ENCODE measurements at places on chromosomes 13 and 19.

DNA sequence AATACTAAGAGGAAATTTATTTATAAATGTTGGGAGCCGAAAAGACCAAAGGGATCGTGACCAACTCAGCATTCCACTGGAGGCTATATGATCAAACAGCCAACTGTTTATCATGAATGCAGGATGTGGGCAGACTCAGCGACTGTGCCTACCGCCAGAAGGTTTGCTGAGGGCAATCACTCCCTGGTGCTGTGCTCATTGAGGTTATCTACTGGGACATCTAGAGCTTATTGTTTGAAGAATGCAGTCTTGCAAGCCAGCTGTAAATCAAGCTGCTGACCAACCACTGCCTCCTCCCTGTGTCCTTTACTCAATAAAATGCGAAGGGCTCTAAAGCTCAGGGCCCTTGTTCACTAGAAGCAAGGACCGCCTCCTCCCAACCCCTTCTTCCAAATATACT, 8.5 kb upstream of the XPO4 start:
- no peak for DNase-seq

DNA sequence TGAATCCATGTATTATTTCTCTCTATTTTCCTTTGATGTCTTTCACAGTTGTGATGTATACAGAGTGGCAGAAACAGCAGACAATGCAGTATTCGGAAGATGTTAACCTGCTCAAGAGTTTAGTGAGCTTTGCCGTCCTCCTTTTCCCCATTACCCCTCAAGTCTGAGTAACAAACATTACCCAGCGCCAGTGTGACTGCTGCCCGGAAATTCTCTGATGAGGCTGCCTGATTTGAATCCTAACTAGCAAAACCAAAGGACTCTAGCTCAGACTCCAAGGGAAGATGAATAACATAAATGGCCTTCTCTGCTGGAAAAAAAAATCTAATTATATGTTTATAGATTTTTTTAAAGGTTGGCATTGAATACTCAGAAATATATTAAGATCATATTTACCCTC, 247.3 kb upstream of the SOX21 start:
- DNase-seq, result no peak

- DNase-seq, result no peak
These were observed 703.7 kb downstream of the UQCRFS1 start for GRCh38 chr19:28509079-28509895.

GRCh38 chr19:21323000-21323399, 6.2 kb downstream of the ZNF708 start:
- DNase-seq, result no peak

DNA sequence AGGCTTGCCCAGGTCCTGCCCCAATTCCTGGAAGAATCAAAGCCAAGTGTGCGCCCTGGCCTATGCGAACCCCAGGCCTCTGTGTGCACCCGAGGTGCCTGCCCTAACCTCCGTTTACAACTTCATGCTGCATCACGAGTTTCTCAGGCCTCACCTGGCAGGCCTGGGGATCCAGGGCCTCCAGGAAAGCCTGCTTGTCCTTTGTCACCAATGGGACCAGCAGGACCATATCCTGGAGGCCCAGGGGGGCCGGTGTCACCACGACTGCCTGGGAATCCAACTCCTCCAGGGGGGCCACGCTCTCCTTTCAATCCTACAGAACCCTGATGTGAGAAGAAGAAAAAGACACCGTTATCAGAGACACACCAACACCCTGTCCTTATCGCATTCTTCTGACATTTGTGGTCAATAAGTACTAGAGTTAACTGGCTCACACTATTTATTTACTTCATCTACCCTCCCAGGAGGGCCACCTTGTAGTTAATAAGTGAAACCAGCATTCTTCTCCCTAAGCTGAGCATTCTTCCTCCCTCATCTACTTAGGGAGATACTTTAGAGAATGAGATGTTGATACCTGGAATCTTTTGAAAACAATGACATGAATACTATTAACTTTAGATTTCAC, 120.6 kb downstream of the COL4A1 start:
- DNase-seq, result no peak

DNA sequence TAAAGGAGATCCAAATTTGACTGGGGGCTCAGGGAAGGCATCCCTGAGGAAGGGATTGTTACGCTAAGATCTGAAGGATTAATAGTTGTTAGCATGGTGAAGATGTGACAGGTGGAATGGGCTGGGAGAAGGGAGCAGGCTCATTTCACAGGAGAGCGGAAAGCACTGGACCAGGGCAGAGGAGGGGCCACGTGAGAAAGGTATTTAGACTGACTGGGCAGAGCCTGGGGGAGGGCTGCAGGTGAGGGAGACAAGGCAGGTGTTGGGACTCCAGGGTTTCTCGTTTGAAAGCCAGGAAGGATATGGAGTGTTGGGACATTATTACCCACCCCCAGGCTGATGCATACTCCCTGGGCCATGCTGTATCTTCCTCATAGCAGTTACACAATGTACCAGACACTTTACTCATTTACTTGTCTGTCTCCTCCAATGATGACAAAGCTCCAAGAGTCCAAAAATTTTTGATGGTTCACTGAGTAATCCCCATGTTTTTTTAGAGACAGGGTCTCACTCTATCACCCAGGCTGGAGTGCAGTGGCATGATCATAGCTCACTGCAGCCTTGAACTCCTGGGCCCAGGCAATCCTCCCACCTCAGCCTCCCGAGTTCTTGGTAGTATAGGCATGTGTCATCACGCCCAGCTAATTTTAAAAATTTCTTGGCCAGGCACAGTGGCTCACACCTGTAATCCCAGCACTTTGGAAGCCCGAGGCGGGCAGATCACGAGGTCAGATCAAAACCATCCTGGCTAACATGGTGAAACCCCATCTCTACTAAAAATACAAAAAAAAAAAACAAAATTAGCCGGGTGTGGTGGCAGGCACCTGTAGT, 2.3 kb downstream of the TRAPPC6A start:
- no peak for DNase-seq

DNA sequence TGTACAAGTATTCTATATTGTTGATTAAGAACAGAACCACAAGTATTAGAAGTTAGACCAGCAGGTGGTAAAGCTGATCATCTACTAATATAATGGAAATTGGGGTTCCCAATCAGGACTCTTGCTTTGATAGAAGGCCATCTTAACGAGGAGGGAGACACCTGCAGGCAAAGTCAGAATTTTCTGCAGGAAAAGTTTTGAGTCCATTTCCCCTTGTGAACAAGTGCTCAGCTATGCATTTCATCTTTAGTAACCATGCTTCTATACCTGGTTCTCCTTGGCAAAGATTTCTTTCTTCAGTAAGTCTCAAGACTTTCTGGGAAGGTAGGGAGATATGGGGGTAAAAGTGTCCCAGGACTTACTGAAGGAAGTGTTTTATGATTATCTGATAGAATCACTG, 36.1 kb upstream of the USPL1 start:
- no peak for DNase-seq

GRCh38 chr13:73222627-73223305, 164.0 kb downstream of the KLF5 start:
- no peak for DNase-seq

DNA sequence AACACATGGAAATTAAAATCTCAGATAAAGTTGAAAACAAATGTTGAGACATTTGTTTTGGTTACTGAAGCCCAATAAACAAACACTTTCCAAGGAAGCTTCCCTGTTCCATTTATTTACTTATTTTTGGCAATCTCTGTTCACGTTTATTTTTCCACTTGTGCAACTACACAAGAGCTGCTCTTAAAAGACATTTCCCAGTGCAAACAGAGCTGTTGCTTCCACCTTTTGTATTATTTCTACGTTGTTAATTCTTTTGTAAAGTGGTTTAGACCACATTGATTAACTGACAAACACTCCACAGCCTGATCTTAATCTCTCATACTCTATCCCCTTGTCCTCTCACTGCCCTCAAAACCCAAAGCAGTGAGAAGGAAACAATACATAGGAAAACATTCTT, 757.6 kb downstream of the LIG4 start:
- DNase-seq, result no peak

GRCh38 chr13:50220938-50221337, 205.7 kb downstream of the KCNRG start:
- DNase-seq, result no peak

DNA sequence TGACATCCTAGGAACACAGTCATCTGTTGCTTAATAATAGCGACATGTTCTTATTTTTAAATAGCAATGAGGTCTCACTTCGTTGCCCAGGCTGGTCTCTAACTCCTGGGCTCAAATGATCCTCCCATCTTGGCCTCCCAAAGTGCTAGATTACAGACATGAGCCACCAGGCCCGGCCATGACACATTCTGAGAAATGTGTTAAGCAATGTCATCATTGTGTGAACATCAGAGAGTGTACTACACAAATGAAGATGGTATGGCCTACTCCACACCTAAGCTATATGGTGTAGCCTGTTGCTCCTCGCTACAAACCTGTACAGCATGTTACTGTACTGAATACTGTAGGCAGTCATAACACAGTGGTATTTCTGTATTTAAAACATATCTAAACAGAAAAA, 24.6 kb upstream of the GARRE1 start:
- DNase-seq, result no peak

- DNase-seq, result no peak
These were observed 134.8 kb downstream of the LACC1 start for GRCh38 chr13:44014501-44014900.

- DNase-seq, result no peak
These were observed 344.6 kb downstream of the DNAJC15 start for GRCh38 chr13:43368003-43368402.

Data from stimulated activated CD4-positive, alpha-beta T cell treated with anti-CD3 and anti-CD28 coated beads, Interleukin-12 subunit alpha, Interleukin-12 subunit beta, amount 100 ng/mL, for 4 hours (primary cell).